ENCODE measurements at places on chromosomes 11 and 22. TPM values are rescaled to one million over a fixed set of nuclear protein-coding genes. Genes with fewer than 3 reads are reported as not detected.

DNA sequence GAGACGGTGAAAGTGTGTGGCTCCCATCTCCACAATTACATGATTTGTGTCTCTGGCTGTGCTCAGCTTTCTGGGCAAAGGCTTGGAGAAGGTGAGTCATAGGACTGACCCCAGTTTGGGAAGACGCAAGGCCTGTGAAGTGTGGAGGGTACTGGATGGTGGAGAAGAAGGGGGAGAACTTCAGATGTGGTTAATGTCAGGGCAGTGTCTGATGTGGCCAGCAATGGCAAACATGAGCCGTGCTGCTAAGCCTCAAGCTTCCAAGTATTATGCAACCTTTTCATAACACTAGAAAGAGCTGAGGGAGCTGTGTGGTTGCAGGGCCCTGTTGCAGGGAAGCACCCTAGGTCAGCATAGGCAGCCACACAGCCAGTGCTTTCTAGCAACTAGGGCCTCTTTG lies 110.9 kb downstream of the NTM start:
- H3K36me3 ChIP-seq = no peaks in the 10 kb centered on the region
- no peaks in the 10 kb centered on the region for H3K27me3 ChIP-seq
- H3K4me1 ChIP-seq = no peaks in the 10 kb centered on the region
- no peak overlapping the region for H3K4me3 ChIP-seq
- DNase-seq = no peak

SF3B2 gene
- 173 TPM for total RNA-seq

DNA sequence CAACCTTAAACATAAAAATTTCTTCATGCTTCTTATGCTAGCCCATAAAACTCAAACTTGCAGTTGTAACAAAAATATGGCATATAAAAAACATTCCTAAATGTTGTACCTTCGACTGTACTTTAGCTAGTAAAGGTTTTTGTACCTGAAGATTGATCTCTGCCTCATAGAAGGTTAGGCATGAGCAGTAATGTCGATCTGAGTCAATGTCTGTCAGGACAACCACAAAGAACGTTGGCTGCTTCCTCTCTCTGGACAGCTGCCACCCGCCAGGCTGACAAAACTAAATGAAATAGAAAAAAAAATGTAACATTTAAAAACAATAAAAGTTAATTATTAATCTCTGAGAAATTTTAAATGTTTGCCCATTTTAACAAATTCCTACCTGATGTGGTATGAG lies 251.3 kb downstream of the SBF2 start:
- no peaks in the 10 kb centered on the region for H3K27me3 ChIP-seq
- no peaks in the 10 kb centered on the region for H3K4me1 ChIP-seq
- H3K4me3 ChIP-seq = no peak overlapping the region
- H3K36me3 ChIP-seq = peaks cover 16% of the 10 kb centered on the region
- no peak for DNase-seq

- no peaks in the 10 kb centered on the region for H3K36me3 ChIP-seq
- H3K4me1 ChIP-seq = peaks cover 9% of the 10 kb centered on the region
- H3K27me3 ChIP-seq = no peaks in the 10 kb centered on the region
- H3K4me3 ChIP-seq = no peak overlapping the region
- DNase-seq = no peak
These were observed 48.4 kb upstream of the MICAL2 start for GRCh38 chr11:12061851-12062560.

- H3K27ac ChIP-seq = peak overlapping the region; percentile 30
- H3K4me1 ChIP-seq = peaks cover 6% of the 10 kb centered on the region
- no peaks in the 10 kb centered on the region for H3K27me3 ChIP-seq
- peak; percentile 84 for DNase-seq
- H3K36me3 ChIP-seq = no peaks in the 10 kb centered on the region
These were observed 229.2 kb downstream of the ADAMTS15 start for GRCh38 chr11:130677486-130678153.

CARD10 gene
- total RNA-seq = 17.0 TPM

ZNF280B gene
- total RNA-seq = 5.7 TPM

DNA sequence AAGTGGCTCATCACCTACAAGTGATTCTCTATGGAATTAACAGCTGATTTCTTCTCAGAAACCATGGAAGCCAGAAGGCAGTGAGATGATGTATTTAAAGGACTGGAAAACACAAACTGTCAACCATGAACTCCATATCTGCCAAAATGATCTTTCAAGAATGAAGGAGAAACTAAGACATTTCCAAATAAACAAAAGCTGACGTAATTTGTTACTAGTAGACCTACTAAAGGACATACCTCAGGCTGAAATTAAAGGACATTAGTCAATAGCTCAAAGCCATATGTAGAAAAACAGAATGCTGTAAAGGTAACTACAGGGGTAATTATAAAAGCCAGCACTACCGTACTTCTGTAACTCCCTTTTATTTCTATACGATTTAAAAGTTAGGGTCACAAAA lies 129.4 kb upstream of the TMEM45B start:
- H3K27me3 ChIP-seq = no peaks in the 10 kb centered on the region
- DNase-seq = no peak
- no peak overlapping the region for H3K4me3 ChIP-seq
- H3K4me1 ChIP-seq = no peaks in the 10 kb centered on the region
- H3K36me3 ChIP-seq = no peaks in the 10 kb centered on the region

DNA sequence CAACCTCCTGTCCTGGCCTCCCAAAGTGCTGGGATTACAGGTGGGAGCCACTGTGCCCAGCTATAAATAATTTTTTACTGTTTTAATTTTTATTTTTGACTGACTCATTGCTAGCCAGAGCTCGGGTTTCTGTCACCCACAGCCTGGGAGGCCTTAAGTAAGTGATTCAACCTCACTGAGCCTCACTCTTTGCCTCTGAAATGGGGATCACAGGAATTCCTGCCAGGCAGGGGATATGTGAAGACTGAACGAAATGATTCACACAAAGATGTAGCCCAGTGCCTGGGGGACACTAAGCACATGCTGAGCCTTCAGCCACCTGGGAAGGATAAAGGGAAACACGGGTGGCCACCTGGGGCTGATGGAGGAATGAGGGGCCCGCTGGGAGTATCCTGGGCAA lies 3.8 kb upstream of the LRRC74B start:
- H3K4me1 ChIP-seq = no peaks in the 10 kb centered on the region
- no peak for DNase-seq
- no peaks in the 10 kb centered on the region for H3K36me3 ChIP-seq
- H3K4me3 ChIP-seq = no peak overlapping the region
- no peak overlapping the region for H3K27ac ChIP-seq

SPON1 gene
- 6.4 TPM for total RNA-seq

DNA sequence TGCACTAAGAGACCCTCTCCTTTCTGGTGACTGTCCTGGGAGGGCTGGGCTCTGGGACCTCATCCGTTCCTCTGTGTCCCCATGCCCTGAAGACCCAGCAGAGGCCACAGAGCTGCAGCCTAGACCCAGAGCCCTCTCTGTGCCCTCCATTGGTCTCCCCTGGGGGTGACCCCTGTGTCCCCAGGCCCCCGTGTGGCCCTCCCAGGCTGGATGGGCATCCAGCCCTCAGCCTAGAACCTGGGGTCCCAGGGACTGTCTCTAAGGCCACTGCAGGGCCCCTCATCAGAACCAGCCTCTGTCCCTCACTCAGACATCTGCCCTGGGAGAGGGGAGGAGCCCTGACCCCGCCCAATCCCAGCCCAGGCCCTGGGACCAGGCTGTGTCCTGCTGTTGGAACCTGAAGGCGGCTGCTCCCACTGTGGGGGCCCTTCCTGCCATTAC lies 5.7 kb downstream of the IGLL1 start:
- no peaks in the 10 kb centered on the region for H3K4me1 ChIP-seq
- no peaks in the 10 kb centered on the region for H3K27me3 ChIP-seq
- no peak overlapping the region for H3K4me3 ChIP-seq
- H3K27ac ChIP-seq = no peak overlapping the region
- no peak for DNase-seq

CD248 gene
- total RNA-seq = 3.8 TPM

- DNase-seq = peak; percentile 57
- H3K4me1 ChIP-seq = no peaks in the 10 kb centered on the region
- no peak overlapping the region for H3K4me3 ChIP-seq
- no peak overlapping the region for H3K27ac ChIP-seq
- H3K27me3 ChIP-seq = peaks cover 81% of the 10 kb centered on the region
These were observed 744 bp downstream of the PRAME start for GRCh38 chr22:22558071-22558971.

DNA sequence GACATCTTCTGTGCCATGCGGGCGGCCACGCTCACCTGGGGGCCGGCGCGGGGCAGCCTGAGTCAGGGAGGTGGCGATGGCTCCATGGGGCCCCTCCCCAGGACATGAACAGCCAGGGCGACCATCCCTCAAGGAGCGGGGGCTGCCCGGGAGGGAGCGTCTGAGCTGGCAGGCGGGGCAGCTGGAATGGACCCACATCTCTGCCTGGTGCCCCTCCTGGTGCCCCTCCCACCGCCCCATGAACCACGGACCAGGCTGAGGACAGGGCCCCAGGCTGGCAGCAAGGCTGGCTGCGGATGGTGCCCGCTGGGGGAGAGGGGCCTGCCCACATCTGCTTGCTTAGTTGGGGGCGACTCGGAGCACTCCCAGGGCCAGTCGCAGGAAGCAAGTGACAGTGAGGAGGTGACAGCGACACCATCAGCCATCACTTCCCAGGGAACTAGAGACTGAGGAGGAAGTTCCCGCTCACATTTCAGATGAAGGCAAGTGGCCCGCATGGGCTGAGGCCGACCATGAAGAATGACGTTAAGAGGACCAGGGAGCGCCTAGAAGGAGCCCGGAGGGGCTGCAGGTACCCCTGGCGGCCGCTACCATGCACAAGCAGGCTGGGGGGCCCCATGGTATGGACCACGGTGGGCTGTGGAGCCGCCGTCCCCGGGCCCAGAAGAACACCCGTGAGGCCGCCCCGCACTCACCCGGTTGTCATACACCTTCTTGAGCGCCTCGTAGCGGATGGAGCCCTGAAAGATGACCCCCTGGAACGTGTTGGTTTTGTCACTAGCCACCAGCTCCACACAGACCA lies 37.3 kb downstream of the KIAA0930 start:
- no peaks in the 10 kb centered on the region for H3K36me3 ChIP-seq
- no peak overlapping the region for H3K4me3 ChIP-seq
- H3K4me1 ChIP-seq = no peaks in the 10 kb centered on the region
- H3K27ac ChIP-seq = no peak overlapping the region
- no peaks in the 10 kb centered on the region for H3K27me3 ChIP-seq

- no peaks in the 10 kb centered on the region for H3K36me3 ChIP-seq
- peak; percentile 93 for DNase-seq
- no peaks in the 10 kb centered on the region for H3K27me3 ChIP-seq
- peak overlapping the region; percentile 64 for H3K27ac ChIP-seq
- H3K4me1 ChIP-seq = peaks cover 8% of the 10 kb centered on the region
These were observed 31.0 kb downstream of the FZD4 start for GRCh38 chr11:86923999-86924766.

KCNJ1 gene
- not detected for total RNA-seq

GRCh38 chr11:20085918-20086317 lies 74.4 kb downstream of the DBX1 start:
- H3K4me1 ChIP-seq = no peaks in the 10 kb centered on the region
- no peak for DNase-seq
- no peak overlapping the region for H3K27ac ChIP-seq
- H3K36me3 ChIP-seq = peaks cover 15% of the 10 kb centered on the region

DNA sequence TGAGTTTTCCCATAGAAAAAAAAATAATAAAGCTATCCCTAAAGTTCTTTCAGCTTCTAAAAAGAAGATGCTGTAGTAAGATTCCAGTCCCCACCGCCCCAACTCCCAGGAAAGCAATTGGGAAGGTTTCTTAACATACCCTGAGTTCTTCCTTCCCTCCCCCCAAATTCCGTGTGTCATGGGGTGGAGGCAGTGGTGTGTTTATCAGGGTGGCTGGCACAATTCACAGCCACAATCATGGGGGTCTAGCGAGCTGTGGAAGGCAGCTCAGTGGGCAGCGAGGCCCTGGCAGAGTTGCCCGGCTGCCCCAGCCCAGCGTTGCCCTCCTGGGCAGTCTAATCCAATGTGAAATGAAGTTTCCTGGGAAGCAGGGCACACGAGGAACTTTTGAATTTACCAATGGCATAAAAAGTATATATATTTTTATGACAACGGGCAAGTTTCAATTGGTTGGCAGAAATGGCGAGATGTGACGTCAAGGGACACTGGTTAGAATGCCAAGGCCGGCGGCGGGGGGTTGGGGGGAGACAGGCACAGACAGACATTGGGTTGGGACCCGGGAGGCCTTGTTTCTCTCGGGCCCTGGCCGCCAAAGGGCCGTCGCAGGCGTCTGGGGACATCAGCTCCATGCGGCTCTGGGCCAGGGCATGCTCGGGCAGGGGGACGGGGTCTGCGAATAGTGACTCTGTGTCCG lies 80.7 kb upstream of the PPARA start:
- DNase-seq = no peak
- peaks cover 58% of the 10 kb centered on the region for H3K27me3 ChIP-seq
- peaks cover 28% of the 10 kb centered on the region for H3K4me1 ChIP-seq
- H3K36me3 ChIP-seq = no peaks in the 10 kb centered on the region
- H3K4me3 ChIP-seq = peak overlapping the region; percentile 76
- H3K27ac ChIP-seq = no peak overlapping the region

APOA5 gene
- total RNA-seq = 0.35 TPM

PITPNB gene
- 56.0 TPM for total RNA-seq

DNA sequence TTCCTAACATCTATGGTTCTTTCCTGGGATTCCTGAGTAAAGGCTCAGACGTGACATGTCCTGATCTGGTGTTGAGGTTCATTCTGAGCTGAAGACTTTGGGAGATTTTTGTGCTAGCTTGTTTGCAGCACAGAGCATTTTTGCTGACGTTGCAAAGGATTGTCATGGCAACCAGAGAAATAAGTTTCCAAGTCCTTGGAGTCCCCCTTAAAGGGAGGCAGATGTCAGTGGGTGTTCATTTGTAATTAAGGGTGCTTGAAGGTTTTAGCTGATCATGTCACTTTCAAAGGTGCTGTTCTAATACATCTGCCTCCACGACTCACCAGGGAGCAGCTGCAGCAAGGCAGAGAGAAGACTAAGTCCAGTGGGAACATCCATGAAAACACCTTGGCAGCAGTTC lies 5.4 kb upstream of the SYN3 start:
- no peak overlapping the region for H3K4me3 ChIP-seq
- H3K27ac ChIP-seq = no peak overlapping the region
- H3K4me1 ChIP-seq = peaks cover 44% of the 10 kb centered on the region
- peaks cover 17% of the 10 kb centered on the region for H3K27me3 ChIP-seq
- no peaks in the 10 kb centered on the region for H3K36me3 ChIP-seq

RRAS2 gene
- 293 TPM for total RNA-seq

- no peak overlapping the region for H3K27ac ChIP-seq
- no peaks in the 10 kb centered on the region for H3K27me3 ChIP-seq
- H3K36me3 ChIP-seq = no peaks in the 10 kb centered on the region
- no peak for DNase-seq
- no peaks in the 10 kb centered on the region for H3K4me1 ChIP-seq
These were observed 41.2 kb downstream of the DUSP8 start for GRCh38 chr11:1530686-1531448.

GRCh38 chr11:43874738-43875137 lies 5.9 kb upstream of the ALKBH3 start:
- no peaks in the 10 kb centered on the region for H3K4me1 ChIP-seq
- no peaks in the 10 kb centered on the region for H3K36me3 ChIP-seq
- peaks cover 30% of the 10 kb centered on the region for H3K27me3 ChIP-seq
- no peak overlapping the region for H3K27ac ChIP-seq
- no peak for DNase-seq

GRCh38 chr11:12453243-12453642 lies 75.9 kb downstream of the PARVA start:
- H3K4me3 ChIP-seq = no peak overlapping the region
- no peak overlapping the region for H3K27ac ChIP-seq
- no peaks in the 10 kb centered on the region for H3K36me3 ChIP-seq
- no peaks in the 10 kb centered on the region for H3K27me3 ChIP-seq

ENTHD1 gene
- total RNA-seq = not detected

Data from GM23338 (cell line).